Activated CD8-positive, alpha-beta memory T cell treated with anti-CD3 and anti-CD28 coated beads for 1 hour (primary cell): ENCODE measurements at places on chromosomes 4 and X.

- DNase-seq: no peak
Observed at GRCh38 chr4:176198316-176198903, 3.0 kb upstream of the SPATA4 start.

DNA sequence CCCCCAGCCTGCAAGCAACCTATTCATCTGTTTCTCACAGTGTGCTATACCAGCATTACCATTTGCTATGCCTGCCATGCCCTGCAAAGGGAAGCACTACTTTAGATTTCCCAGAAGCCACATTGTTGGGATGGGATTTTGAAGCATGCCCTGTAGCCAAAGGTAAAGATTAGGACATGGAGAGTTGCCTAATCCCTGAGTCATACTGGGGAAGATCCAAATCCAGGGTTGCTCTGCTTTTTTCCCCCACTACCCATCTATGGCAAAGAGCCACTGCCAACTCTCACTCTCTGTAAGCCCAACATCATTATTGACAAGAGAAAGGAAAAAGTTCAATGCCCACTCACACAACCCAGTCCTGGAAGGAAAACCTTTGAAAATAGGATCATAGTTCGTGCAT lies 36.7 kb upstream of the TMEM164 start:
- DNase-seq: no peak

DNA sequence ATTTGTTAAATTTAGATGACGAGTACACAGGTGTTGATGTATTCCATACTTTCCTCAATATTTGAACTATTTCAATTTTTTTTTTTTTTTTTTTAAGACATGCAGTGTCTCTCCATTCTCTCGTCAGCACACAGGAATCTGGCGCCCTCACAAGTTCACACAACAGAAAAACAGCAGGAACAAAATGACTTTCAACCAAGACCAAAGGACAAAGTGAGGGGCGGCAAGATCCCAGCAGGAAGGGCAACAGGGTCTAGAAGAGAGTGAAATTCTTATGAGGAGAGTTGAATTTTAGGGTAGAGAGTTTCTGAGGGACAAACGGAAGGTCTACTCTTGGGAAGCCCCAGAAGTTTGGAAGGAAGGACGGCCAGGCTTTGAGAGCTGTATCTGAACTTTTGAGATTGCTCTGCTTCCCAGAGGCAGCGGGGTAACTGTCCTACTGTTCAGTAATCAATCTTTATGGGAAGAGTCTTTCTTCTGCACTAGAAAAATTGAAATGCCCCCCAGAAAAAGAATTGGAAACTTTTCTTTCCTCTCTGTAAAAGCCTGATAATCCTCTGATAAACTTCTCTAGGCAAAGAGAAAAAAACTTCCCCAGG lies 760.2 kb downstream of the RAB28 start:
- DNase-seq: no peak

- DNase-seq: no peak
Observed at GRCh38 chr4:94979621-94980020, 221.9 kb downstream of the BMPR1B start.

- no peak for DNase-seq
Observed at GRCh38 chrX:100413229-100413628, 3.2 kb upstream of the PCDH19 start.

DNA sequence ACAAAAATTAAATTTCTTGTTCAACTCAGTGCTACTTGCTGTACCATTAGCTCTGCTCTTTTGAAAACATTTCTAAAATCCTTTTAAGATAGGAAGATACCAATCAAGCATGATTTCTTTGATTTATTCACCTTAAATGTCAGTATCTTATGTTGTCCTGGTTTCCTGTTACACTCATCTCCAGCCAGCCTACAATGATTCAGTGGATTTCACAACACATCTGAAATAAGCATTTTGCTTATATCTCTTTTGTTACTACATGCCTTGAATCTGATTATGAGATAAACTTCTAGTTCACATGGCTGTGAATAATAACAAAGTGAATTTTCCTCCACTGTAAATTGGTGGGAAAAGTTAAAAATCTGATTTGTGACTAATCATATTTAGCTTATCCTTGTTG lies 112.5 kb upstream of the BMP3 start:
- DNase-seq: no peak

DNA sequence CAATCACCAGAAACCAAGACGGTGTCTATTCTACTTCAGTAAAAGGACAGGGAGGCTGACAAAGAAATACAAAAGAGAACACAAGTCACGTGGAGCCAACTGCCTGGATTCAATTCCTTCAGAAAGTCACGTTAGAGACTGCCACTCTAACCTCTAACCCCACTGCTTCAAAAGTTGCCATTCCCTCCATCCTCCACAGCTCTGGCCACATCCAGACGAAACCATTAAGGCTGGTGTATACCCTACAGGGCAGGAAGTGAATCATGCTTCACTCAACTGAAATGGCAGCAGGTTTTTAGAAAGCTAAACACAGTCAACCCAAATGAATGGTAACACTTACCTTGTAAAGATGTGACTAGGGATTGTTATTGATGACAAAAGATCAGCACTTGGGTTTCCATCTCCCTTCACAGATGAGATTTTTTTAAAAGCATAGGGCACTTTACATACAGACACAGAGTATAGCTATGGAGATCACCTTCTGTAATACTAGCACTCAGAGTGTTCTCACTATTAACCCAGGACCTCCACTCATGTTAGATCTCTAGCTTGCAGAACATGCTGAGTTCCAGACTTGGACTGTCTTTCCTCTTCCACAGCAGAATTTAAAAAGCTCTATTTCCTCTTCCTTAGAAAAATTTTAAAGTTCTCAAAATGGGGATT lies 37.4 kb downstream of the MAML3 start:
- DNase-seq: no peak

GRCh38 chr4:53043891-53044650 lies 182.0 kb downstream of the RASL11B start:
- no peak for DNase-seq

- DNase-seq: no peak
Observed at GRCh38 chr4:188018262-188018661, 22.7 kb downstream of the ZFP42 start.

GRCh38 chr4:114599231-114599902 lies 760 bp downstream of the UGT8 start:
- DNase-seq: no peak

DNA sequence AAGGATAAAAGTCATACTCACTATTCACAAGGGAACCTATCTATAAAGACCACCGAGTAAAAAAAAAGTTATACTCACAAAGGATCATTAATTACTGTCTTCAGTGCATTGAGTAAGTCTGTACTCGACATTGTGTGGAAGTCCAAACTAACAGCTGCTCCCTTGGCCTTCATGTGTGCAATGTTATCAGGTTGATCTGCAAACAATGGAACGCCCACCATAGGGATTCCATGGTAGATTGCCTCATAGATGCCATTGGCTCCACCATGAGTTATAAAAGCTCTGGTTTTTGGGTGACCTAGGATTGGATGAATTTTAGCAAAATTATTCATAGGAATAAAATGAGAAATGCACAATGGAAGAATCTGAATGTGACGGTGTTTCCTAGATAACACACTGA lies 10.6 kb downstream of the UGT2B4 start:
- DNase-seq: no peak

GRCh38 chrX:40938423-40938822 lies 146.8 kb upstream of the USP9X start:
- DNase-seq: no peak

DNA sequence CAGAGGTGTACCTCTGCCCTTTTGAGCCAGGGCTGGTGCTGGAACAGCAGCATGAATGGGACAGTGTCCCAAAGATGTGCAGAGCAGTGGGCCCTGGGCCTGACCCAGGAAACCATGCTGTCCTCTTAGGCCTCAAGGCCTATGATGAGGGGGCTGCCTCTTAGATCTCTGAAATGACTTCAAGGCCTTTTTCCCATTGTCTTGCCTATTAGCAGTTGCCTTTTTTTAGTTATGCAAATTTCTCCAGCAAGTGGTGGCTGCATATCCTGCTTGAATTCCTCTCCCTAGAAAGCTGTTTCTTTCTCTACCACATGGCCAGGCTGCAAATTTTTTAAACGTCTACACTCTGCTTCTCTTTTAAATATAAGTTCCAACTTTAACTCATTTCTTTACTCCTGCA lies 160.3 kb downstream of the CFAP299 start:
- DNase-seq: no peak

- DNase-seq: no peak
Observed at GRCh38 chr4:109967798-109968520, 55.3 kb downstream of the EGF start.

DNA sequence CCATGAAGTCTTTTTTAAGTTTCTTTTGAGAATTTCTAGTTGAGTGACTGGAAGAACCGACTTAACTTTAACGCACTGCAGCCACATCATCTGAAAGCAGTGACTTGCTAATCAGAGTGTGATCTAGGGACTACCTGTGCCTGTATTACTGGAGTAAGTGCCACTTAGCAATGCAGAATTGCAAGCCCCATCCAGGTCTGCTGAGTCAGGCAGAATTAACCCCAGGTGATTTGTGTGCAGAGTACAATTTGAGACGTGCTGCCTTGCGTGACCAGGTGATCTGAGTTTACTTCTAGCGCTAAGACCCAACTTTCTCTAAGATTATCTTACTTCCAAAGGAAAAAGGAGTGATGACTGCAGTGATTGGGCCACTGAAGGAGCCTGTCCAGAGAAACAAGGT lies 85.3 kb downstream of the CLCN4 start:
- DNase-seq: no peak

- no peak for DNase-seq
Observed at GRCh38 chr4:7750523-7750922, 189.1 kb downstream of the AFAP1 start.

DNA sequence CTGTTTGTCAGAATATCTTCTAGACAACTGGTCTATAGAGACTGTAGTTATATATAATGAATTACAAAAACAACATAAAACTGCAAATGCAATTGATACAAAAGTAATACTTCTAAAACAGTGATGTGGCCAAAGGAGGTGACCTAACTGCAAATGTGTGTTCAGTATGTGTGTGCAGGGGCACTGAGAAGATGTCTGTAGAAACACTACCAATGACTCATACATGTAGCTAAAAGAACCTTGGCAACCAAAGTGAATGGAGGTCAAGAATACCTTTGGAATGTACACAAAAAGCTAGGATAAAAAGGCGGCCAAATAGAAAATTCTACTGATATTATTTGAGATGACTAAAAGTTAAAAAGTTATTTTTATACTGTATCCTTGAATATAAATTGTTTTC lies 261.8 kb downstream of the CAMK2D start:
- no peak for DNase-seq

GRCh38 chrX:129614481-129615255 lies 40.1 kb downstream of the APLN start:
- no peak for DNase-seq

DNA sequence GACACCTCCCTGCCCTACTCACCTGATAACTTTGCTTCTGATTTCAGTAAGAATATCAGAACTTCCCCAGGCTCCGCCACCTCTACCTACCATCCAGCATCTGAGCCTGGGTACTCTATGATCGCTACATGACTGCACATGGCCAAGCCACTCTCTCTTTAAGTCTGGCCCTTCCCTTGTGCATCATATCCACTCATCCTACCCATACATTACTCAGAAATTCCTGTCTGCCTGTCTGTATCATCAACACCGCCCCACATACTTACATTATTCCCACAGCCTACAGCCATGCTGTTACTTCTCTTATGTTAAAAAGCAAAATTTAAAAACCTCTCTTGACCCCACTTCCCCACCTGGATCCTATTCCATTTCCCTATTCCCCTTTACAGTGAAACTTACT lies 84.7 kb downstream of the SCD5 start:
- DNase-seq: no peak

GRCh38 chr4:120536884-120537283 lies 385.6 kb downstream of the PRDM5 start:
- no peak for DNase-seq

DNA sequence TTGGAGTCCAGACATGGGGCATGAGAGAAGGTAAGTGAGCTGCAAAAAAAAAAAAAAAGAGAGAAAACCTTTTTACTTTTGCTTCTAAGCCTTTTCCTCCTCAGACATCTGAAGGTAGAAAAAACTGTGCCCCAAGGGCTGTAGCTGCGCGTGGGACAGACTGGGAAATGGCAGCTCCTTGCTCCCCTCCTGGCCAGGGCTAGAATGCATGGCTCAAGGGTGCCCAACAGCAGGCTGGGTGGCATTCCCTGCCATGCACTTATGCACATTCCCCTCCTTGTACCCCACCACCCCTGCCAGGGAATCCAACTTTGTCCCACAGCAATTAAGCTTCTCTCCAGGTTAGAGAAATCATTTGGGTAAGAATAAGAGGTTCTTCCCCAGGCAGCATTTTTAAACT lies 421.2 kb downstream of the TRAM1L1 start:
- no peak for DNase-seq

GRCh38 chr4:55722132-55722531 lies 86.0 kb upstream of the NMU start:
- DNase-seq: no peak

DNA sequence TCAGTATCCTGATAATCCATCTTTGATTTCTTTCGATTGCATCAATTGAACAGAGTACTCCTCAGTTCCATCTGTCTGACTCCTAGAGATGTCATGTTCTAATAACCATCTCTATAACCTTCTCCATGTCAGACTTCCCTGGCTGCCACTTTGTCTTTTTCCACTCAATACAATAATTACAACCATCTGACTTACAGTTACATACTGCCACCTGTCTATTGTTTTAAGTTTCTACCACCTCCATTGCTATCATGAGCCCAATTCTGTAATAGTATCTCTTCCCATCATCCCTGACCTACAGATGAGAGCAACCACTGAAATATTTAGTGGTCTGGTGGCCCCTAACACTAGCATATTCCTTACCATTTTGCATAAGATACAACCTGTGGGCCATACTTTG lies 439.2 kb upstream of the FAM47C start:
- DNase-seq: no peak

DNA sequence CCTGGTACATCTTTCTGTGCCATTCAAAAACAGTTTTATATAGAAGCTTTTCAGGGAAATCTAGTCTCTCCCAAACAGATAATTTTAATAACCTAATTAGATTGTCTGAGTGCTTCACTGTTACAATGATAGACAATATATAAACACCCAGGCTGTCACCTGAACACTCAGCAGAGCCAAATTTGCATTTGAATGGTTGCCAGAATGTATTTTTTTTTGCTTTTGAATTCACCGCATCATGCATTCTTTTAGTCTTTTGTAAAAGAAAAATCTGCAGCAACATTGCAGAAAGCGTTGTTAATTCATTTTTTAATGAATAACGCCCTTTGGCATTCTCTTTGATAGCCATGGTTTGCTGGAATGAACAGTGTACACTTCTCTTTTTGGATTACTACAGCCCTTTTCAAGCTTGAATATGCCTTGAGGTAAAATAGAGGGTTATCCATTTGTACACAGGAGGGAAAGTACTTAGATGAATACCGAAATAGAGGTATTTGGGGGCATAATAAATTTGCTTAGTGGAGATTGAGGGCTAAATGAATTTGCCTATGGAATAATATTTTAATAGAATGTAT lies 175.0 kb upstream of the EPHA5 start:
- no peak for DNase-seq

- DNase-seq: no peak
Observed at GRCh38 chrX:153469811-153470410, 465 bp downstream of the HAUS7 start.

GRCh38 chr4:112173593-112174558 lies 28.6 kb downstream of the FAM241A start:
- DNase-seq: no peak
